ENCODE measurements at places on chromosomes 12 and 14. TPM values are rescaled to one million over a fixed set of nuclear protein-coding genes. Genes with fewer than 3 reads are reported as not detected.

- no peak for DNase-seq
These were observed 38.6 kb upstream of the ACTN1 start for GRCh38 chr14:69017706-69018105.

DNA sequence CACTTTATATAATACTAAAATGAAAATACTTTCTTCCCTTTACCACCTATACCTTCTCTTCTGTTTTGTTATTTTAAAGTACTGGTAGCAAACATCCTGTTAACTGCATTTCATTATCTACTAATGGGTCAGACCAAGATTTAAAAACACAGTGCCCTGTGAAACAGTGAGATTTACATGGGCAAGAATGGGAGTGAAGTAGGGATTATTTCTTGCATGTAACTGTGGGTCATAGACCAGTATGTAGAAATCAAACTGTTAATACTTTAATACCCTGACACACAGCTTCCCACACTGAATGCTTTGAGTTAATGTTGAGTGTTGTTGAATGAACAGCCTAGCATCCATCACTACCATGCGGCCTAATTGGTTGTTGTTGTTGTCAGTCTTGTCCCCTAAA is 61.6 kb downstream of the PLEKHA5 start:
- DNase-seq = no peak

Gene LRRC10
- not detected for total RNA-seq

DNA sequence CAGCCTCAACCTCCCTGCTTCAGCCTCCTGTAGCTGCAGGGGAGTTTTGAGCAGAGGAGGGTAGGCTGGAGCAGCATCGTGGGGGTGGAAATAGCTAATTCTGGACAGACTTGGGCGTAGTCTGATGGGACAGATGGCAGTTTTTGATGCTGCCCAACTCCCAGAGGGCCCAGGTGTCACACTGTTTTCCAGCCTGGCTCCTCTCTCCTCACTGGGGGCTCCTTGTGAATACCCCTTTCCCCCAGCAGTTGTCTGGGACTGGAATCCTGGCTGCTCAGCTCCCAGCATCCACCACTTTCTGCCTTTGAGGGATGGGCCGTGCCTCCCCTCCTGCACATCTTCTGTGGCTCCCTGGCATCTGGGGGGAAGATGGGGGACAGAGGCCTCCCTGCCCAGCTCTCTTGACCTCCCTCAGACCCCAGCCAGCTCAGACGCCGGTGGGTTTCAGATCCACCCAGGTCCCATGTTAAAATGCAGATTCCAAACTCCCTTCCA is 34.0 kb downstream of the SH2B3 start:
- peak; percentile 27 for DNase-seq

Gene HOXC5
- 0.18 TPM for total RNA-seq

GRCh38 chr12:4589941-4590340 is 27.9 kb downstream of the DYRK4 start:
- DNase-seq = no peak

Gene KRT85
- total RNA-seq = not detected

DNA sequence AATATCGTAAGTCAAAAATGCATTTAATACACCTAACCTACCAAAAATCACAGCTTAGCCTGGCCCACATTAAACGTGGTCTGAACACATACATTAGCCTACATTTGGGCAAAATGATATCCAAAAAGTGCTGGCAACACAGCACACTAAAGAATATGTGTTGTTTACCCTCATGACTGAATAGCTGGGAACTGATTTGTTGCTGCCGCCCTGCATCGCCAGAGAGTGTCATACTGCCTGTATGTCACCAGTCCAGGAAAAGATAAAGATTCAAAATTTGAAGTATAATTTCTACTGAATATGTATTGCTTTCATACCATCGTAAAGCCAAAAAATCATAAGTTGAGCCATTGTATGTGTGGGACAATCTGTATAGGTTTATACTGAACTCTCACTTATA is 157.8 kb downstream of the NUBPL start:
- DNase-seq = no peak

GRCh38 chr14:104779776-104780512 is 15.6 kb downstream of the AKT1 start:
- no peak for DNase-seq

Gene DPPA3
- not detected for total RNA-seq

Gene GARIN6
- not detected for total RNA-seq

GRCh38 chr12:38921025-38921677 is 15.8 kb upstream of the CPNE8 start:
- DNase-seq = no peak

DNA sequence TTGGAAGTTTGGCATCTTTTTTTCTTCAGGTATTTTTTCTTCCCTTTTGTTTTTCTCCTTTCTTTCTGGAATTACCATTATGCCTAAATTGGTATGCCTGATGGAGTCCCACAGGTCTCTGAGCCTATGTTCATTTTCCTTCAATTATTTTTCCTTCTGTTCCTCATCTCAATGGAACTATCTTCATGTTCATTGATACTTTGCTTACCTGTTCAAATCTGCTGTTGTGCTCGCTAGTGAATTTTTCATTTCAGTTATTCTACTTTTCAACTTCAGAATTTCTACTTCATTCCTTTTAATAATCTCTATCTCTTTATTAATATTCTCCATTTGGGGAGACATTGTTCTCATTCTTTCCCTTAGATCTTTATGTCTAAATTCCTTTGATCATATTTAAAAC is 15.4 kb upstream of the USP30 start:
- DNase-seq = no peak

Gene CPNE6
- total RNA-seq = not detected

Gene UBR7
- 21.2 TPM for total RNA-seq

Gene KLRB1
- total RNA-seq = 2.3 TPM

- no peak for DNase-seq
These were observed 85.5 kb downstream of the CDK17 start for GRCh38 chr12:96314723-96315122.

- DNase-seq = peak; percentile 53
These were observed 31.5 kb downstream of the SLC6A12 start for GRCh38 chr12:182381-182892.

DNA sequence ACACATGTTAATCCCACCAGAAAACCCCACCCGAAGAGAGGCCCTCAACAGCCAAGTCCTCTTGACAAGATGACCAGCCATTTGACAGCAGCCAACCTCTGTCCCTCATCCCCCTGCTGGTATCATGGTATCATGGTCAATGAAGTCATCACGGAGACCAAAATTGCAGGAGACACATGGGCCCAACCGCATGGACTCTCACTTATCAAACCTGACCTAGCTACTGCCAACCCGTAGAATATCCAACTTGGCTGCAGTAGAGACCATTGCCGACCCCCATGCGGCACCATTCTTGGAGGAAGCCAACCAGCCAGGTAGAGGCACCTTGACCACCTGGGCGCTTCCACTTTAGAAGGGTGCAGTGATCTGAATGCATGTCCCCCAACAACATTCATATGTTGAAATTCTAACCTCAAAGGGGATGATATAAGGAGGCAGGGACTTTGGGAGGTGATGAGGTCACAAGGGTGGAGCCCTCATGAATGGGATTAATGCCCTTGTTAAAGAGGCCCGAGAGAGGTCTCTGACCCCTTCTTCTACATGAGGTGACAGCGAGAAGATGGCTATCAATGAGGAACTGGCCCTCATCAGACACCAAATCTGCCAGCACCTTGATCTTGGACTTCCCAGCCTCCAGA is 33.3 kb downstream of the DIO3 start:
- peak; percentile 23 for DNase-seq

Gene CD69
- 4.4 TPM for total RNA-seq

DNA sequence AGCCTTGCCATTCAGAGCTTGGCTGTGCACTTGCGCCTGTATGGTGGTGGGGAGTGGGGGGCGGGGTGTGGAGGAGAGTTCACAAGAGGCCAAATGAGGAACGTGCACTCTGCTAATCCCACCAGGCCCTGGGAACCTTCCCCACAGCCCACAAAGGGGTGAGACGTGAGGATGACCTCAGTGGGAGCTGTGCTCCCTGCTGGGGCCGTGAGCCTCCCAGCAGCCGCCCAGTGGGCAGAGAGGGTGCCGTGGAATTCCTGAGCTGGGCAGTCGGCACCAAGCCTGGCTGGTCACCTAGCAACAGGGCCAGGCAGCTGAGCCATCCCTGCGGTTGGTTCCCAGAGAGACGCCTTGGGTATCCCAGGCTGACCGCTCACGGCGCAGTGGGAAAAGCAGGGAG is 53.7 kb downstream of the CCNK start:
- DNase-seq = no peak

Gene LHX5
- total RNA-seq = not detected

DNA sequence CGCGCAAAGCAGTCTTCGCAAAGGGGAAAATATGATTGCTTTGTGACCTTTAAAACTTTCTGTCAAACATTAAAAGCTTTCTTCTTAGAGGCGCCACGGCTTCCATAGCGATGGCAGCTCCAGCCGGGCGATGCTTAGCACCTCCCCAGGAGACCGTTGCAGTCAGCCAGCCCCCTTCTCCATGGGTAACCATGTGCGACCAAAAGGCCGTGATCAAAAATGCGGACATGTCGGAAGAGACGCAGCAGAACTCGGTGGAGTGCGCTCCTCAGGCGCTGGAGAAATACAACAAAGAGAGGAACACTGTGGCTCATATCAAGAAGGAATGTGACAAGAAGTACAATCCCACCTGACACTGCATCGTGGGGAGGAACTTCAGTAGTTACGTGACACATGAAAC is 12.7 kb upstream of the STON2 start:
- no peak for DNase-seq

Gene EPYC
- total RNA-seq = not detected

DNA sequence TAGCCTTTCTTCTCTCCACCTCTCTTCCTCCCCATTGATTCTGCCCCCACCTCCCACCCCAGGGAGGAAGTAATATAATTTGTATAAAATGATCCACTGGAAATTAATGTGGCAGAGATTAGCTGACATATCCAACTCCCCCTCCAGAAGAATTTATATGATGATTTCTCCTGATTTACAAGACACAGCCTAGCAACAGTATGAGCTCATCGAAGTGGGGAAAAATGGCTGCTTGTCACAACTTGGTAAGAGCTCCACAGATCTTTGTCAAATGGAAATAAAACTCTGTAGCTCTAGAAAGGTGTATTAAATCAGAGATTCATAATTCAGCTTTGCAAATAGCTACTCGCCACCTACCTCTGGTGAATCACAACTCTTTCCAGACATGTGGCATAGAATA is 195.7 kb downstream of the NOVA1 start:
- DNase-seq = no peak

GRCh38 chr12:66217342-66217917 is 28.4 kb downstream of the IRAK3 start:
- no peak for DNase-seq

Gene TAS2R31
- 2.1 TPM for total RNA-seq

Gene RERGL
- 0.35 TPM for total RNA-seq

Gene SDR9C7
- total RNA-seq = not detected

DNA sequence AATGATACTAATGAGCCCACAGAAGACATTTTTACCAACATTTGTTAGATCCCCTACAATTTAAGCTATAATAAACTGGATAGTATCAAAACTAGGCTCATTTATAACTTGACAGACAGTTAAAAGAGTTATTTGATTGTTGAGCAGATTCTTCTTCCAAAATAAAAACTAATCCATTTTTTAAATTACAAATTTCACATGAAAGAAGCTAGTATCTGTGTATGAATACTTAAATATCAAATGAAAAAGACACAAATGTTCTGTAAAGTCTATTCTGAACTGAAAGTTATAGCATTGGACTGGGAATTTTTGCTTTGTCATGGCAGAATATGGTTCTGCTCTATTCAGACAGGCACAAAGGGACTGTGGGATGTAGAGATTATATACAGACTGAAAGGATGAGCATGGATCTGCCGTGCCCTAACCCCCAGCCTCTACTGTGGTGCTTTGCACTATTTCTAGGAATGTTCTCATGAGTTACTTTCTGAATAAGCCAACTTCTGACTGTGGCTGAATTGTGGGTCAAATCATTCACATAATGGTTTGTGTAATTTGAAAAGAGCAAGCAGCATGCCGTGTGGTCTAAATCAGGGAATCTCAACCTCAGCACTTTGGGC is 352.7 kb downstream of the KCNH5 start:
- DNase-seq = no peak

All from left lung (tissue), 14 donors.